ENCODE measurements at places on chromosomes 7 and 10.

DNA sequence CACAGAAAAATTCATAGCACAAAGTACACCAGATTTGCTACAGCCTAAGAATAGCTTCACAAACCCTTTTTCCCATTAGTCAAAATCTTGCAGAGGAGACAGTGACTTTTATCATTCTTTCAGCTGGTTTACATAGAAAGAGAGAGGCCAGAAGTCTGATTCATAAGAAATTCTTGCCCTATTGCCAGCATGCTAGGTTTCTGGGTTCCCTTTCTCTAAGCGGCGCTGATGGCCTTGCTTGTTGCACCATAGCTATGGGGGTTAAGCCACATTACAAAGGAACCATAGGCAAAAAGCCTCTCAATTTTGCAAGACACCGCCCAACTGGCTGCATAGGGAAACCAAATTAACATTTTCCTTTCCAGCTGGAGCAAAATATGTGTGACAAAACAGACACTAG is 87.4 kb downstream of the ZNF467 start:
- peak; percentile 85 for DNase-seq

DNA sequence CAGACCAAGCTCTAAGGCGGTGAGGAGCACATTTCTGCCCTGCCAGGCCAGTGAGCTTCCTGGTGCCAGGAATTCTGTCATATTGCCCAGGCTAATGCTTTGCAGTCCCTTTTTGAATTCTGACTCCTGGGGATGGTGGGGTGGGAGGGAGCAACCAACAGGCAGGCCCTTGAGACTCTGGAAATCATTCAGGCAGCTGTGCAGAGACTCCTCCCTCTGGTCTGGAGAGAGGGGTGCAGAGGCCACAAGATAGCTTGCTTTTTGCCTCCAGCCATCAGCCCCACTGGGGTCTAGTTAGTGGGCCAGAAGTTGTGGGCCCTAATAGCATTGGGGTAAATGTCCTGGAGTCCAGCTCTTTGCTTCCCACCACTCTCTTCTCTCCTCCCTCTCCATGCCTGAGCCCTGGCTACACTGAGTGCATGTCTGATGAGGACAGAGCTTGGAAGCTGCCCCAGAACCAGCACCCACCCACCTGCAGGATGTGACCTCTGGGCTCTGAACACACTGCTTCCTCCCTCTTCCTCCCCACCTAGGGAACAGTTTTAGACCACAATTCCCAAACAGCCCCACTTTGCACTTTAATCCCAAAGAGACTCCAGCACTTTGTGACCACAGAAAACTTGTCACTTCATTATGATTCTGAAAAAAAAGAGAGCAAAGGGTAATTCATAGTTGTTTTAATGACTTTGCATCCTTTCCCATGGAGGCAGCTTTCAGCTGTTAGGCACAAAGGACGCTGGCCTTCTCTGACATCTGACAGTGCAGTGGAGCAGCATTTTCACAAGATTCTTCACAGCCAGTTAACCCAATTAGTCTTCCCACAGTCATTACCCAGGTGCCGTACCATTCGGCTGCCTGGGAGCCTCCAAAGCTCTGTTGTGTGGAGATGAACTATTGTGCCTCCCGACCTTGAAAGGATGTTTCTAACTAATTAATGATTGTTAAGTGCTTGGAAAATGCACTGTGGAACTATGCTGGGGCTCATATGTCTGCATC is 262.5 kb downstream of the TRIL start:
- DNase-seq, result no peak

GRCh38 chr7:148319316-148319808 is 271.2 kb upstream of the C7orf33 start:
- DNase-seq, result no peak

DNA sequence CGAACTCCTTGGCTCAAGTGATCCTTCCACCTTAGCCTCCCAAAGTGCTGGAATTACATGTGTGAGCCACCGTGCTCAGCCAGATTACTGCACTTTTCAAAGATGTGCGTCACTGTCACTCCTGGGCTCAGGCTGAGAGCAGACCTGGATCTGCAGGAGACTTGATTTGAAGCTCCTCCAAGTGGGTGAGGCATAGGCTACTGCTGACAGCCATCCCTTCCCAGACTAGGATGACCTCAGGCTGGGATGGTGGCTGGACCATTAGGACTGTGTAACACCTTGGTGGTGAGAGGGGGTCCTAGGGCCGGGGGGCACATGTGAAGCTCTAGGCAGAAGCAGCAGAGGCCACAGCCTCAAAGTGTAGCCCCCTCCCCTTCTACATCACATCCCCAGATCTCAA is 8.2 kb upstream of the SRRM3 start:
- no peak for DNase-seq

GRCh38 chr10:93006435-93007039 is 54.1 kb upstream of the CYP26C1 start:
- peak; percentile 60 for DNase-seq

DNA sequence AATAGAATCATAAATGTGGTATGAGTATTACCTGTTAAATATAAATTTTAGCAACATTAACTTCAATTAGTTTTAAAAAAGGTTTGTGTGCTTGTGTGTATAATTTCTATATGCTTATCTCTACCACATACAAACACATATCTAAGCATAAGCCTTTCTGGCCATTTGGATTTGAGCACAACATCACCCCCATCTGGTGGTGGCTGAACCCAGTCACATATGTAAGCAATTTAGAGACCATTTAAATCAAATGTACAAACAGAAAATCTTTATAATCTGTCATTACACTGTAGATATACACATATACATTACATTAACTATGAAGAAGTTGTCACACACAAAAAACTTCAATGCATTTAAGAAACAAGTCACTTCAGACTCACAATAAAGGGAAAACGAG is 31.7 kb downstream of the GPR22 start:
- DNase-seq, result peak; percentile 41

GRCh38 chr7:146053492-146053891 is 63.1 kb upstream of the CNTNAP2 start:
- no peak for DNase-seq

- peak; percentile 1 for DNase-seq
Observed at GRCh38 chr10:53403688-53404087, 631.1 kb upstream of the MBL2 start.

DNA sequence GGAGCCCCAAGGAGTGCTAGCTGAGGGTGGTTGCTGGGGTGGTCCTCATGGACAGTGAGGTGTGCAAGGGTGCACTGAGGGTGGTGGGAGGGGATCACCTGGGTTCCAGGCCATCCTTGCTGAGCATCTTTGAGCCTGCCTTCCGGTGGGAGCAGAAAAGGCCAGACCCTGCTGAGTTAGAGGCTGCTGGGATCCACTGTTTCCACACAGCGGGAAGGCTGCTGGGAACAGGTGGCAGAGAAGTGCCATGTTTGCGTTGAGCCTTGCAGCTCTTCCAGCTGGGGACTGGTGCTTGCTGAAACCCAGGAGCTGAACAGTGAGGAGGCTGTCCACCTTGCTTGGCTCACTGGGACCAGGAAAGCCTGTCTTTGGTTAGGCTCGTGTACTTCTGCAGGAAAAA is 34.9 kb downstream of the PRF1 start:
- no peak for DNase-seq

- no peak for DNase-seq
Observed at GRCh38 chr7:73512018-73512780, 9.9 kb downstream of the BAZ1B start.

- no peak for DNase-seq
Observed at GRCh38 chr7:20954711-20955619, 168.3 kb upstream of the SP8 start.

DNA sequence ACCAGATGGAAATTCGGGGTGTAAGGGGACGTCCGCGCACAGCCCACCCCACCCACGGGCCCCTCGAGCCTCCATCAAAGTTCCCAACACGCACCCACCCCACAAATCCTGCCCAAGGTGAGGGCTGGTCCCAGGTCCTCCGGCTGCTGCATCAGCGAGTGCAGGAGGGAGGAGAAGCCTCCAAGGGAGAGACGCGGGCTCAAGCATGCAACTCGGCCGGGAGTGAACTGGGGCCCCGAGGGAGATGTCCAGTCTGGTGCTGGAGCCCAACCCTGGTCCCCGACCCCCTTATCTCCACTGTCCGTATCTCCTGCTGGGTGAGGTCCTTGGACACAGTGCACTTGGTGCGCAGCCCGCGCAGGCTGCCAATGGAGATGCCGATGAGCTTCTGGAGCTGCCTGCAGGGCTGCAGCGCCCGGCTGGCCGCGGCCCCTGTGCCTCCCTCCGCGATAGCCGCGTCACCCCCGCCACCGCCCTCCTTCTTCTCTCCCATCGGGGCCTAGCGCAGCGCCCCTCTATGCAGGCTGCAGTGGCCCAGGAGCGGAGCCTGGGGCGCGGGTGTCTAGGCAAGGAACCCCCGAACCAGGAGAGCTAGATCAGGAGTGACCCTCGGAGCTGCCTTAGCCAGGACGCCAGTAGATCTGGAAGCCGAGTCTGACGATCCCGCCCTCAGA is 489.2 kb downstream of the ZNF33B start:
- DNase-seq, result no peak

- DNase-seq, result no peak
Observed at GRCh38 chr10:104437226-104437625, 83.6 kb downstream of the CFAP58 start.

GRCh38 chr10:85596389-85596788 is 770.2 kb downstream of the GRID1 start:
- DNase-seq, result no peak

- DNase-seq, result peak; percentile 68
Observed at GRCh38 chr10:117653170-117653515, 110.6 kb downstream of the EMX2 start.

GRCh38 chr7:123727071-123727837 is 21.5 kb downstream of the WASL start:
- DNase-seq, result peak; percentile 89

DNA sequence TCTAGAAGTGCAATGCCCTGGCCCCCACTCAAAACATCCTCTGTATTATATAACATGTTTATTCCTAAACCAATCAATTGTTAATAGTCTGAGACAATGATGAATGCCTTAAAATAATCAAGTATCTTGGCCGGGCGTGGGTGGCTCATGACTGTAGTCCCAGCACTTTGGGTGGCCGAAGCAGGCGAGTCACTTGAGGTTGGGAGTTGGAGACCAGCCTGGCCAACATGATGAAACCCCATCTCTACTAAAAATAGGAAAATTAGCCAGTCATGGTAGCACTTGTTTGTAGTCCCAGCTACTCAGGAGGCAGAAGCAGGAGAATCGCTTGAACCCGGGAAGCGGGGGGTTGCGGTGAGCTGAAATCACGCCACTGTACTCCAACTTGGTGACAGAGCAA is 29.4 kb upstream of the CACNA2D1 start:
- no peak for DNase-seq

- no peak for DNase-seq
Observed at GRCh38 chr7:93873998-93874574, 16.5 kb downstream of the TFPI2 start.

- DNase-seq, result peak; percentile 57
Observed at GRCh38 chr10:6678211-6678803, 98.2 kb upstream of the PRKCQ start.

DNA sequence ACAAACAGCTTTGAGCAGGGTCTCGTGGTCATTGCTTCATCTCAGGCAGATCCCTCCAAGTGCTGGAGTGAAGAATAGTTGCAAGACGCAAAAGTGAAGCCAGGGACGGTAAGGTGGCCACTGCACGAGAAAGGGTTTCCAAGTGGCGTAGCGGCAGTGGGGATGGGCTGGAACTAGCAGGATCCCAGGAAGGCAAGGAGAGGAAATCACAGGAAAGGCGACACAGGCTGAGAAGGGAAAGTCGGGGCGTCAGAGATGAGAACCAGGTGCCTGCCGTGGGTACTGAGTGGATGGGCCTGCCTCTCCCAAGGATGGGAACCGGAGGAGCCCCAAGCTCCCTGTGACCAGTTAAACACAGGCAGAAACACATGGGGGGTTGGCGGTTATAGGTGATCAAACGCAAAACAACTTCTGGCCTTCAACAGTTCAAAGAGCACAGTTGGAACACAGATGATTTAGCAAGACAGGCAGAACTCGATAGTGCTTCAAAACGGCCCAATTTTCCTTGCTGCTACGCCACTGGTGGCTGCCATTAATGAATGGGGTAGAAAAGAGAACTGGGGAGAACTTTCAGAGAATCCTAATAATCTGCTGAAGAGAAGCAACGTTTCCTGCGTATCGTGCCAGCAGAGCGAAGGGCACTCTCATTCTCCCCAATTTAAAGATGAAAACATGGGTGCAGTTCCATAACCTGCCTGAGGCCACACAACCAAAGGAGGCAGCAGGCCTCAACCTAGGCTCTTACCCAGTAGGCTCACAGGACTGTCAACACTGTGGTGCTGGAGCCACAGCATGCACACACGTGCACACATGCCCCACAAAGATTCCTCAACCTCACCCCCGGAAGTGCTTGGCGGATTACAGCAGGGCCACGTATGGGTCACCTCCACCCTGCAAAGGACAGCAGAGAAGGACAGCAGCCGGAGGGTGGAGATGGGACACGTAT is 61.9 kb downstream of the MAD1L1 start:
- DNase-seq, result no peak

DNA sequence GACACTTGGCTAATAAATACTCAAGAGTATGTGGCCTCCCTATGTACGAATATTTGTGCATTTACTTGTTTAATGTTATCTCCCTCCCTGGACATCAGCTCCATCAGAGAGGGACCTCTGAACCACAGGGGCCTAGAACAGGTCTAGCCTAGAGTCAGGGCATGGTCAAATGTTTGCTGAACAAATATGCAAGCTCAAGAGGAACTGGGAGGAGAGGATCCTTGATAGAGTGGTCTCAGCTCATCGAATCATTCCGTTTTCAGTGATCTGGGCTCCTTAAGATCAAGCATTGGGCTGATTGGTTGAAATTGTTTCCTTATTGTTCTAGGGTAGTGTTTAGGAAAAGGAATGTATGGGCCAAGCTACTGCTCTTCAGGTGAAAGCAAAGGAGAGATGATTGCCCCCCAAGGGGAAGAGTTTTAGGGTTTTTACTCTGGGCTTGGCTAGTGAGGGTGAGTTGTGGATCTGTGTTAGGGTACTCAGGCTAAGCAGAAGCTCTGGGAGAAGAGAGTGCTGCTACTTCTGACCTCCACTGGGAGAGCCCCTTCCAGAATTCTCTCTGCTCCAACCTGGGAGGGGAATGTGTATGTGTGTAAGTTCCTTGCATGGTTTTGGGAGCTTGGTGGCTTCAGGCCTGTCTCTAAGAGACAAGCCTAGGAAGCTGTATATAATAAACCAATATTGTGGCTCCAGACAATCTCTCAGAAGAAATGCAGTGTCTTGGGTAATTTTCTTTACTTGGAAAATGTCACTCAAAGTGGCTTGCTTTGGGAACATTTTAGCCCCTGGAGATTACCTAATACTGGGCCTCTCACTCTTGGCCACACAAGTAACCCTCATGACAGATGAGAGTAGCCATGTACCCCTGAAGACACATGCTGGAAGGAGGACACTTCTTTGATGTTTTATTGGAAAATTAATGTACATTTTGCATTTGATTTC is 110.0 kb downstream of the EMX2 start:
- DNase-seq, result peak; percentile 2
